GM19239 (cell line): ENCODE measurements at places on chromosomes 7 and 10.

- no peak for DNase-seq
Measured at GRCh38 chr10:132540456-132540855, 2.9 kb downstream of the INPP5A start.

GRCh38 chr7:111813306-111813705 is 251.0 kb upstream of the IMMP2L start:
- DNase-seq = no peak

GRCh38 chr10:127863231-127863825 is 29.4 kb downstream of the CLRN3 start:
- no peak for DNase-seq

DNA sequence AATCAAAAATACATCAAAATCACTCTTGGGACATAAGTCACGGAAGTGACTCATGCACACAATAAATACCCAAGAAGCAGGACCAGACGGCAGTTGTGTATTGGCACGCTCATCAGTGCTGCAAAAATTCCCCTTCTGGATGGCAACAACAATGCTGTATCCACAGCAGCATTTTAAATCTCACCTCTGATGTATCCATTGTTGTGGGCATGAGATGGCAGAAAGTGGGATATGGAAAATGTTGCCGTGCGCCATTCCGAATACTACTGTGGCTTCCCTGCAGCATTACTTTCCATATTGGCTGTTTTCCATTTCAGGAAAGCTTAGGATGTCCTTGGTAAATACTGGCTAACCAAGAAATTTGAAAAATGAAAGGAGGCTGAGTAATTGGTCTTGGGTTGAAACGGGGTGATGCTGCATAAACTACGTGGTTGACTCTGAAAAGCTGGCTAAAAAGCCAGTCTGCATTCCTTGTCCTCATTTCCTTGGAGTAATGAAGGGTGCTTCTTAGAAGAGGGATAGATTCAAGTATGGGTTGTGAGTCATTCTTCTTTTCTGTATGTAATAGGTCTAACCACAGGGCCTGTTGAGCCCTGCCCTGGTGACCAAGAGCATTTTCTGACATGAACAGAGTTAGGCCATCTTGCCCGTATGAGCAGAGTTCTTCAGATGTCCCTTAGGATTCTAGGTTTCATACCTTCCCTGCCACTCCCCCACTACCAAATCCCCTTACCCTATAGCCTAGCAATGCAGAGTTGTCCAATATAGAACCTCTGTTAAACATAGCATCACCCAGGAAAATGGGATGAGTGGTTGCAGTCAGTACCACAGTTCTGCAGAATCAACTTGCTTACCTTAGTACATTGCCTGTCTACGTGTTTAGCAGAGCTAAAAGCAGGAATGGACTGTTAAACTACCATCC is 36.3 kb upstream of the TOMM7 start:
- DNase-seq = no peak

DNA sequence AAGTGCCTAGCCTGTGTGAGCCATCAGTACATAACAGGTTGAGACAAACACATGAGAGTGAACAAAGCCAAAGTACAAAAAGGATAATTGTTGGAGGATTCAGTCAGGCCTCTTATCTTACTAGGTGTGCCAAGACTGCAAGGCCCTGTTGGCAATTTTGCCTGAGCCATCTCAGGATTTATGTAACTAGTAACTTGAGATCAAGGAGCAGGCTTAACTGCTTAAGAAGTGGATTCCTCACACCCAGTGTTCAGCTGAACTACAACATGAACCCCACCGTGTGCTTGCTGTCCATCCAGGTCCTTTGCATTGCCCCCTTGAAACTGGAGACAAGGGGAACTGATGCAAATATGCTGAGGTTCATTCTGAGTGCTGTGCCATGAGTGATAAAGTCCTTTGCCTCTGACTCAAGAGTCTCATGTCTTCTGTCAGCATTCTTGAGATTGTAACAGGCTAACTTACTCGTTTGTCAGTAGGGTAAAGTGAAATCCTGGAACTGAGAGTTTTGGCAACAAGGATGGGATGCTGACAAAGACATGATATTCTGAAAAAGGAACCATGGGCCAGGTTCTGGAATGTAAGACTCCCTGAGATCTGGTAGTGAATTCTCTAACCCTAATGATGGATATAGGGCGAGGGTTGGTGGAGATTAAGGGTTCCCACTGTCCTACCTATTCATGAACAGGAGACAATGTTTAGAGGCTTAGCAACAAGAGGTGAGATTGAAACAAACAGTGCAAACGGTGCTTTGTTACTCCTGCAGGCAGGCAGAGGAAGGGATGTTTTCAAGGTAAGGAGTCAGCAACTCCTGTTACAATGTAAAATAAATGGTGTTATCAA is 44.1 kb upstream of the GATAD1 start:
- DNase-seq = no peak

- DNase-seq = no peak
Measured at GRCh38 chr10:35192645-35193249, 66.1 kb downstream of the CREM start.

DNA sequence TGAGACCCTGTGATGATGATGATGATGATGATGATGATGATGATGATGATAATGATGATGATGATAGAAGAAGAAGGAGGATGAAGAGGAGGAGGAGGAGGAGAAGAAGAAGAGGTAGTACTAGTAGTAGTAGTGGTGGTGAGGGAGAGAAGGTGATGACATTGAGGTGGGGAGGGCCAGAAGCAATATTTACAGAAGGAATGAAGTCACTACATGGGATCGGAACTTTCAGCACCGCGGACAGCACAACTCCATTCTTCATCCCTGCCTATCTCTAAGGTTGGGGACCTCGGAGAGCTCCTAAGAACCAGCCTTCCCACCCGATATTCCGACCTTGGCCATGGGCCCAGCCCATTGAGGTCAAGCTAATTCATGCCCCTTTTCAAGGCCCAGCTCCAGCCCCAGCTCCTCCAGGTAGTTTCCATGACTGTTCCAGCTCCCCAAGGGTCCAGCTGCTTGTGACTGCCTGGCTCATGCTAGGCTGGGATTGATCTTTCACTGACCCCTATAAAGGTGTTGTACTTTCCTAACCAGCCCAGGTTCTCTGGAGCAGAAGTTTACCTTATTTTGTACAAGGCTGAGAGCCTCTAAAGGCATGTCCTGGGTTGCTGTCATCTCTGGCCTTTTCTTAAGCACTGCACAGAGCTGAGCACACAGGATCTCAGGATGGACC is 10.3 kb downstream of the CRHR2 start:
- no peak for DNase-seq

GRCh38 chr10:97718178-97718577 is 4.6 kb downstream of the MARVELD1 start:
- no peak for DNase-seq

DNA sequence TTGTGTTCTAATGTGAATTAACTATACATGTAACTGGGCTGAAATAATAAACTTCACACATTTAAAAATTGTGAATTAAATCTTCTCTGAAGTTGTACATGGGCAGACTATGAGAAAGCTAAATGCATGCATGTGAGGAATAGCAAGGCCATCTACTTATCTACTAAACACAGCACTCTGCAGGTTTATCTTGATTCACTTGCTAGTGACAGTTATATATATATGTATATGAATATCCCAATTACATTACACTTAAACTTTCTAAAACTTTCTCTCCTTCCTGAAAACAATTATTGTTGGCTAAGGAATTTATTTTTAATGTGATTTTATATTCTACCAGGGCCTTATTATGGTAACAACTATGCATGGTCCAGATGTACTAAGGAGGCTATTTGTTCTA is 5.1 kb upstream of the SP4 start:
- no peak for DNase-seq

DNA sequence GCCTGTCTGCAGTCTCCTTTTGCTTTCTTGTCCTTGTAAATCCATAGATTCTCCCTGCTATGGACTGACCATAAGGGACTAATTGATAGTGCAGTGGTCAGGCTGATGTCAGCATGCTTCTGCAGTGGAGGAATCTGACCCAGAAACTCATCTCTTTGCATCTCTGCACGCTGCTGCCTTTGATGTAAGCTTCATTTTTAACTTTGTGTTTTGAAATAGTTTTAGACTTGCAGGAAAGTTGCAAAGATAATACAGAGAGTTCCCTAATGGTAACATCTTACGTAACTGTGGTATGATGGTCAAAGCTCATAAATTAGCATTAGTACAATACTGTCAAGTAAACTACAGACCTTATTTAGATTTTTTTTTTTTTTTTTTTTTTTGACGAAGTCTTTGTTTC is 89.6 kb downstream of the GALNT17 start:
- DNase-seq = no peak

GRCh38 chr7:90180011-90180585 is 25.8 kb downstream of the STEAP1 start:
- no peak for DNase-seq

GRCh38 chr10:88553116-88553752 is 29.9 kb downstream of the RNLS start:
- DNase-seq = peak; percentile 26

DNA sequence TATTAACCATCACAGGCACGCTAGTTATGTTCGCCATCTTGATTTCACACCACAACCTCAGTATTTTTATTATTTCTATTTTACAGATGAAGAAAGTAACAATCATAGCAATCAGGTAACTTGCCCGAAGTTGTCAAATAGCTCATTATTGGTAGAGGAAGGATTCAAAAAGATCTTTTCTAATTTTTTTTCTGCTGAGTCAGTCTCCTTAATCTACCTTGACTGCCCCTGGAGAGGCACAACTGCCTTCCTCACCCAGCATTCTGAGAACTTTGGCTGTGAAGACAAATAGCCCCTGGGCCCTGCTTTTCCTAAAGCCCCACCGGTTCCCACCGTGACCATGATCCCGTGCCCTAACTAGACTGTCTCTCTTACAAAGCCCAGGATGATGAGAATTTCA is 99.2 kb downstream of the TRIL start:
- no peak for DNase-seq

- no peak for DNase-seq
Measured at GRCh38 chr10:19974138-19974537, 157.9 kb downstream of the PLXDC2 start.

GRCh38 chr7:131010717-131011431 is 276.9 kb upstream of the KLF14 start:
- DNase-seq = no peak

GRCh38 chr7:18520450-18521235 is 25.1 kb downstream of the HDAC9 start:
- DNase-seq = no peak

DNA sequence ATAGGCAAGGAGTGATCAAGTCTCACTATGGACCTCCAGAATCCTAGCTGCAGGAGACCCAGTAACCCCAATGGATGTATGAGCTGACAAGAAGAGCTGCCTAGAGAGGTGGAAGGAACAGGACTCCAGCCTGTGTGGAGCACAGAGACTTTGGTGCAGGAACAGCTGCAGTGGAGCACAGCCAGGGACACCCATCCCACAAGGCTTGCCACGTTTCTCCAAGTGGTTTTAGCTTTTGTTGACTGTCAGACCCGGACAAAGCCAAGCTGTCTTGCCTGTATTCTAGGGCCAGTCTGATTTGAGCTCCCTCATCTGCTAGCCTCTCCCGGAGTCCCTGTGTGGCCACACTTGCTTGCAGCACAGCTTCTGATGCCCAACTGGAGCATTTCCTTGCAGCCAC is 224.7 kb downstream of the CHRM2 start:
- DNase-seq = no peak

DNA sequence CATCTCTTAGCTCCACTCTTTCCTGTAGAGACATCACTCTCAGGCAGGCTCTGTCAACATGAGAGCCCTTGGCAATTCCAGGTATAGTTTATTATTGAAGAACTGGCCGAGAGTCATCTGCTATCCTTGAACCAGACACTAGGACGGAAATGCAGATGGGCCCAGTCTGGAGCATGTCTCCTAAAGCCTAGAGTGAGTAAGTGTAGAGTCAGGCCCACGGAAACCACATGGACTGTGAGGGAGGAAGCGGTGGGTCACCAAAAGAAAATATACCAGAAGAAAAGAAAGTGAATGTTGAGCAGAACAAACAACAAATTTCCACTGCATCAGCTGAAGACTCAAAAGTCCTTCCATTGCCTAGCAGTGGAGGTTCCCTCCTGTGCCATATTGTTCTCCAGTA is 15.7 kb upstream of the RELN start:
- no peak for DNase-seq

GRCh38 chr10:121027371-121027770 is 176.2 kb downstream of the WDR11 start:
- no peak for DNase-seq

GRCh38 chr7:124765401-124766352 is at the start of gene GPR37:
TSS of gene GPR37 (minus strand) at chr7:124765792. CDS start at chr7:124764976, 816 bp downstream.
- DNase-seq = peak; percentile 17

DNA sequence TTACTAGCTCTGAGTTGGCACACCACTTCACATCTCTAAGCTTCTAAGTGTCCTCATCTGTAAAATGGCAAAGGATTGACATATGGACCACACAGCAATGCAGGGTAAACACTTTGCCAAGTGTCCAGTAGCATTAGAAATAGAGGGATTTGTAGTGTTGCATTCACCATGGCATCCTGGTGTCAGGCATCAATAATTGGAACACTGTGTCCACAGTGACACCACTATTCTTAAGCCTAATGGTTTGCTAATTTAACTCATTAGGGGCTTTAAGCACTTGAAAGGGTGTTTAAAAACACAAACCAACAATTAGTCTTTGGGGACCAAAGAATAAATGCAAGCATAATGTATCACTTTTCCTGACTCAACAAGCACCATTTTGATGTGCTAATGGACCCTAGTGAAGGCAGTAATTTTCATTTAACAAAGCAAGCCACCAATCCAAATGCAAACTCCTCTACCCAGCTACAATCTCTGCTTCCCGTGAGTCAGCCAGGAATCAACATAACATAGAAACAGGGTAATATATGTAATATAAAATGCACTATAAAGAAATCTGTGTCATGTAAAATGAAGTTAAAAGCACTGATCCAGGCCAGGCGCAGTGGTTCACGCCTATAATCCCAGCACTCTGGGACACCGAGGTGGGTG is 75.9 kb downstream of the FAM204A start:
- DNase-seq = no peak

DNA sequence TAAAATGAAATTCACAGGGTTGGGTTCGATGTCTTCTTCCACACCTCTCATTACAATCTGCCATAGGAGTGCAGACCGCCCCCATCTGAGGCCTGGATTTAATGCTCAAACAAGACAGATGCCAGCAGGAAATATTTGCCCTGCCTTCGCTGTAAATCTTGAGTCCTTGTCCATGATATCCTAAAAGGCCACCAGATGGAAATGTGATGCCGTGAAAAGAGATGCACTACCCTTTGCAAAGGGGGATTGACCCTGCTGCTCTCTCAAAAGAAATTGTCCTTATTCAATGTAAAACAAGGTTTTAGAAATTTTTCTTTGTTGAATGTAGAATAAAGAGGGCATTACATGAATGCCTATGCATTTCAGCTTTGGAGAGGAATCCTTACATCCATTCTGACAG is 37.5 kb downstream of the AGAP4 start:
- no peak for DNase-seq
